Stimulated activated CD4-positive, alpha-beta T cell treated with anti-CD3 and anti-CD28 coated beads, TNF-alpha, amount 100 ng/mL, for 1 hour (primary cell): ENCODE measurements at places on chromosomes 16 and 17.

GRCh38 chr17:37327341-37328090 lies 48.3 kb upstream of the C17orf78 start:
- no peak for DNase-seq

- no peak for DNase-seq
Measured at GRCh38 chr17:78678222-78678557, 101.0 kb upstream of the DNAH17 start.

DNA sequence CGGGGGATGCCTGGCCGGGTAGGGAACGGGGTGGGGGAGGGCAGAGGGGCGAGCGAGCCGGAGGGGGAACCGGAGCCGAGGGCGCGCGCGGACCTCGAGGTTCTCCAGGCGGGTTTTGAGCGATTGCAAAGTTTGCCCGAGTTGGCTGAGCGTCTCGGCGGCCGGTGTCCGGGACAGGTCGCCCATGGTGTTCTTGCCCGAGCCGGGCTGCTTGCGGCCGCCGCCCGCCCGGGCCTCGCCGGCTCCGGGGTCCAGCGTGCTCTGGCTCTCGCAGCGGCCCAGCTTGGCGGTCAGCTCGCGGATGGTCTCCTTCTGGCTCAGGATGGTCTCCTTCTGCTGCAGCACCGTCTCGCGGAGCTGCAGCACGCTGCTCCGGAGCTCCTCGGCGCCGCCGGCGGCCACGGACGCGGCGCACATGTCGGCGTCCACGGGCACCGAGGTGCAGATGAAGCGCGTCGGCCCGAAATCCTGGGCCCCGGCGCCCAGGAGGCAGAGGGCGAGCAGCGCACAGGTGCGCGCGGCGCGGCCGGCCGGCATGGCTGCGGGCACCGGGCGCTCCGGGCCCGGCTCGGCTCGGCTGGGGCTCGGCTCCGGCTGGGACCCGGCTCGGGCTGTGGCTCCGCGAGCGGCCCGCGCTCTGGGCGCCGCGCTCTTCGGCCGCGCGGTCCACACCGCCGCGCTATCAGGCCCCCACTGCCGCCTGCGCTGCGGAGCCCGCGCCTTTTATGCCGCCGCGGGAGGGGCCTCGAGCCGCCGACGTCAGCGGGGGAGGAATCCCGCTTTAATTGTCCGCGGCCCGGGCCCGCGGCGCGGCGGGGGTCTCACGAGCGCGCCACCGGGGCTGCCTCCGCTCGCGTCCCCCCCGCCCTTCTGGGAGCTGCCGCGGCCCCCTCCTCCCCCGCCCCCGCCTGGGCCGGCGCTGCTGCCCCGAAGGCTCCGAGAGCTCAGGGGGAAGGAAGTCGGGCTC lies at the start of gene NPTX1:
Gene NPTX1, minus strand, starts transcription at position 698 of the 967 bp plus-strand sequence. Its CDS starts 161 bp downstream, at position 537.
- no peak for DNase-seq

GRCh38 chr16:55370762-55371482 lies 46.9 kb downstream of the IRX6 start:
- DNase-seq, result no peak

DNA sequence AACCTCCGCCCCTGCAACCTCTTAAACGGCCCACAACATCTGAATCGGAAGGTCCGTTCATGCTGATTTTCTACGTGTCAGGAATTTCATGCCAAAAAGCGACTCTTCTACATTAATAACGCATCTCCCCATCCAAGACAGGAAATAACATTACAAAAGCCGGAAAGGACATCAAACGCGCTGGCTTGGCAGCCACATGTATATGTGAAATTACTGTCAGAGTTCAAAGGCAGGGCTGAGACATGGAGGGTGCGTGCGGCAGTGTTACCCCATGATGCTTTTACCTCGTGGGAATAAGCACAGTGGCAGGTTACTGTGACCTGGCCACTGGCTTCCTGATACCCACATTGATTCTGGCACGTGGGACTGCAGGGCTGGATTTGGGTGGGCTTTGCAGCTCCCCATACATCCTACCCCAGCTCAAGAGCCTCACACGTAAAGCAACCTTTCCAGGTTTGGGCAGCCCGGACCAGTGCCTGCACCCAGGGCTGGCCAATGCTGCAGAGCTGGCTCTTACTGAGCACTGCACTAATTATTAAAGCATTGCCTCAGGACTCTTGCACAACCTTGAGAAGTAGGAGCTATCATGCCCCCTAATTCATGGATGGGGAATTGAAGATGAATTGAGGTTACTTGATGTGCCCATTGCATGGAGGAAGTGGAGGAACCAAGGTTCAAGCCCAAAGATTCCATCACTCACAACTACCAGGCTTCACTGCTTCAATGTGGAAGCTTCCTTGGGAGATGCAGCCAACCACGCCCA lies 120.6 kb upstream of the FOXF1 start:
- DNase-seq, result no peak

DNA sequence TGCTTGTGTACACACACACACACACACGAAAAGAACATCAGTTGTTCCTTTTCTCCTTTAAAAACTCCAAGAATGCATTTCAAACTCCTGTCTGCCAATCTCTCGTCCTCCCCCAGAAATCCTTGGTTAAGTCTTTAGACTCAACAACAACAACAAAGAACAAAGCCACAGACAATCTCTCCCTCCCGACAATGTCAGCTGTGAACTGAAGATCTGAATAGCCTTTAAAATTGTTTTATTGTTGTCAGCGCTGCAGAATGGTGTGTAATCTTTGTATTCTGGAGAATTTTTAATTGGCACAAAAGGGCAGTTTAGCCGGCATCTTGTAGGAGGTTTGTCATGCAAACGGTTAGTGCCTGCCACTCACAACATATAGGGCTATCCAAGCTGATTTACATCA lies 219.5 kb downstream of the MSI2 start:
- DNase-seq, result no peak

- DNase-seq, result no peak
Measured at GRCh38 chr17:55303701-55304145, 39.0 kb downstream of the HLF start.
